Activated naive CD4-positive, alpha-beta T cell treated with anti-CD3 and anti-CD28 coated beads for 36 hours (primary cell): ENCODE measurements at places on chromosomes 4 and X.
A peak's percentile ranks its signal among the peaks of the same experiment; 100 is the strongest.

DNA sequence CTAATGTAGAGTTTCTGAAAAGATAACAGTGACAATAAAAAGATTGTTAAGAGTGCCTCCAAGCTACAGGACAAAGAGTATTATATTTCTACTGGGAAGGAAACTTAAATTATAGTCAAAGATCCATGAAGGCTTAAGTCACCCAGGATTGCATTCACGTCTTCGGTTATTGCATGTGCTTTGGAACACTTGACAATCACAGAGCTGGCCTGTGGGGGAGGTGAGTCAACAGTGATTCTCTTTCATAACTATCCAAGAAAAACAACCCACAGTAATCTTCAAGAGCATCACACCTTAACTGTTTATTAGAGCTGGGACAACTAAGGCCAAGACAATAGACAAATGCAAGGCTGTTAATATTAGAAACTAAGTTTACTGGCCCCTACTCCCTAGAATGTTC is 40.3 kb downstream of the PDGFC start:
- no peak for DNase-seq

DNA sequence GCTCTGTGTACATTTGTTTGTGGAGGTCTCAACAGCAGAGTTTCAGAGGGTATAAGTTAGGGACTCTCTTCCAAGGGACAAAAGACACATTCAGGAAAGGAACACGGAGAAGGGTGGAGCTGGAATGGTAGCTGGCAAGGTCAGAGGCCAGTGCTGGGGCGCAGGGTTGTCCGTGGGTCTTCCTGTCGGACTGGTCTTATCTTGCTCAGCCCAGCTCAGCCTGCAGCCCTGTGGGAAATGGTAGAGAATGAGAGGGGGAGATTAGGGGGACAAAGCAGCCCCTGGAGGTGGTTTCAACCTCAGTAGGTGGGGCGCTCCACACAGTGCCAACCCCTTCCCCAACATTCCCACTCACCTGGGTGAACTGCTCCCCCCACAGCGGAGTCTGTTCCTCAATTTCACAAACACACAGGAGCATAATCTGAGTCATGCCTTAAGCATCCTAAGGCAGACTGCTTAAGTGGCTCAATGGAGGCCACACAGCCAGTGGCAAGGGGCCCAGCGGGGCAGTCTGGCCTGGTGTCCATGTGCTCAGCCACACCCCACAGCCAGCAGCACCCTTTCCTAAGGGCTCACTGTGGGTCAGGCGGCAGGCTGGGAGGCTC is 6.9 kb upstream of the HDAC6 start:
- no peak for DNase-seq

GRCh38 chr4:10172278-10172921 is 55.8 kb upstream of the WDR1 start:
- DNase-seq = no peak

- no peak for DNase-seq
These were observed 75.0 kb downstream of the FAT4 start for GRCh38 chr4:125389713-125390112.

GRCh38 chrX:129980001-129980401 is 2.4 kb upstream of the BCORL1 start:
- peak; percentile 43 for DNase-seq

GRCh38 chrX:20361890-20362262 is 95.2 kb upstream of the RPS6KA3 start:
- DNase-seq = no peak

DNA sequence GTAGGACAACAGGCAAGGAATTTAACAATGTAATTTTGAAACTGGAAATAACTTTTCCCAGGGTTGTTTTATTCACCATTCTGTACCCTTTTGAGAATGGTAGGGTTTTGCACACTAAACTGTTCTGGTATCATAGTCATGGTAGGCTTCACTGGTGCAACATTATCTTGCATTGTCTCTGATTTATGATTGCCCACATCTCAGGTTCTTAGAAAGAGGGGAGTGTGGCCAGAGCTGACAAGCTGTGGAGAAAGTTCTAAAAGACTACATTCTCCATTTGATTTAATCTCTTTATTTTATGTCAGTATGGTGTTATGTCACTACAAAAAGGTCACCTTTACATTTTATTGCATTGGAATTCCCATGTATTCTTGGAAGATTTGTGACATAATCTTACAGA is 447.3 kb downstream of the GRIA2 start:
- no peak for DNase-seq

DNA sequence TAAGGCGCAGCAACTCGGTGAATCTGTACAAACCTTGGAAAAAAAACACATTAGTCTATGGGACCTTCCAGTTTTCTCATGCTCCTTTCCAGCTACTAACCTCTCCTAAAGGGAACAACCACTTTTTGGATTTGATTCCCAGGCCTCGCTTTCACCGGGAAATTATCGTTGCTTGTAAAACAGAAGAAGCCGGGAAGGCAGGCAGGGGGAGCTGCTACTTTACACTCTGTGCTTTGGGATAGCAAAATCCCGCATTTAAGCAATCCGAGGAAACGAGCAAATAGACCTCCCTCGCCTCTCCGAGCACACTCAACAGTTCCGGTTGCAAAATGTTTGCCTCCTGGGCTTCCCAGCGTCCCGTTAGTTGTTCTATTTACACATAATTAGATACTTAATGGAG is 1.2 kb downstream of the CD38 start:
- DNase-seq = peak; percentile 23

GRCh38 chr4:15402146-15402545 is 25.7 kb upstream of the C1QTNF7 start:
- no peak for DNase-seq

GRCh38 chr4:186839122-186840037 is 115.7 kb upstream of the FAT1 start:
- no peak for DNase-seq

GRCh38 chrX:38943120-38943519 is 141.9 kb downstream of the MID1IP1 start:
- DNase-seq = no peak

GRCh38 chr4:73213916-73214653 is 44.5 kb downstream of the ANKRD17 start:
- DNase-seq = no peak

DNA sequence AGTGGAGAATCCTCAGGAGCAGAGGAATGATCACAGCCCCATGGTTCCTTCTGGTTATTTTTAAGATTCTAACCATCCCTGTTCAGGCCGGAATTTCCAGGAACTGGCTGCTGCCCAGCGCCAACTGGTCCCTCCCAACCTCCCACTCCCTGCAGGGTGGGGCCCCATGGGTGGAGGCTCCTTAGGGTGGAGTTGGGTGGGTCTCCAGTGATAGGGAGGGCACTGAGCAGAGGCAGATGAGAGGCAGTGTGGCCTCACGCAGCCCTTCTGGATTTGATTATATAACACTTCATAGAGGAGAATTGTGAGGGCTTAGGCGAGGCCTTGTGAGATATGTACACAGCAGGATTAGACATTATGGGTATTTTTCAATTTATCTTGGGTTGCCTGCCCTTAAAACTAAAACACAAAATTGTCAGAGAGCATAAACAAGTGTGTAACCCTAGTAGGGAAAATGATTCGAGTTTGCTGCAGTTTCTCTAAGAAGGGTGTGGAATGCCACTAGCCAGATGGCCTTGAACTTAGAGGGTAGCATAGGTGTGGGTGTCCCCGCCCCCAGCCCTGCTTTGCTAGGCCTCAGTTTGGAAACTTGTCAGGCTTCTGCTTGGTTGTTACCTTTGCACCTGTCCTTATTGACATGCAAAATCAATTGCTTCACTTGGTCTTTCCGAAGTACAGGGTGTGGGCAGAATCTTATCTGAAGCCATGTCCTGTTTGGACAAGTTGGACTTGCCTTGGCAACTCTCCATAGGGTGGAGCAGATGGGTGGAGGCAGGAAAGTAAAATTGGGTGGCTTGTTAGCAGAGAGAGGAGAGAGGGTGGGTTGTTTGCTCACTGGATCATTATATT is 9.4 kb downstream of the KLF3 start:
- no peak for DNase-seq

GRCh38 chr4:24973404-24973746 is 57.4 kb downstream of the LGI2 start:
- no peak for DNase-seq

GRCh38 chr4:10416441-10416840 is 40.8 kb downstream of the ZNF518B start:
- DNase-seq = peak; percentile 17

GRCh38 chr4:5955201-5955821 is 62.4 kb upstream of the CRMP1 start:
- DNase-seq = no peak

DNA sequence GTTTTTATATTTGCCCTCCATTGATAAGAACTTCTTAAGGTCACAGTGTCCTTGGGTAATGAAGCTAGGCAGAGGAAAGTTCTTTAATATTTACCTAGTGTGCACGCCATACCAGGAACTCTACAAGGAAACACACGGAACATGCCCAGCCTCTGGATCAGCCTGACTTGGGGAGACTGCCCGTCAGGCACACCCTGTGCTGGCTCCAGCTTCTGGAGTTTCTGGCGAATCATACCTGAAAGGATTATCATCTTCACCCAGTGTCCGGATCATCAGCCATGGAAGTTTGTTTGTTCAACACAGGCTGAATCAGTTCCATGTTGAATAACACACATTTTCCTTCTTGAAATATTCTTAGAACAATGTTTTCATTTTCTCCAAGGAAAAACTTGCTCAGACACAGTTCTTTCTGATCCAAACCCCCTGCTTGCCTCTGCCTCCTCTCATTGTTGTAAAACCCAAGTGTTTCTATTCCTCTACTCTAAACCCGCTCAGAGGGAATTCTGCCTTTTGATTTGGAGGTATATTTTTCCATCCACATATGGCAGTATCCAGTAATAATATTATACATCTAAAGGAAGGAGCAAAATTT is 176.7 kb downstream of the SHROOM3 start:
- DNase-seq = no peak

- peak; percentile 77 for DNase-seq
These were observed 64.1 kb downstream of the ALPK1 start for GRCh38 chr4:112361181-112361791.

- no peak for DNase-seq
These were observed 192.8 kb downstream of the SLC7A11 start for GRCh38 chr4:138049355-138049754.

GRCh38 chr4:33625748-33626147 is 2618.6 kb downstream of the ARAP2 start:
- DNase-seq = no peak

- no peak for DNase-seq
These were observed 76.7 kb downstream of the SH3BGRL start for GRCh38 chrX:81278616-81279015.

GRCh38 chr4:134202166-134202956 is 772 bp upstream of the PABPC4L start:
- no peak for DNase-seq

- peak; percentile 23 for DNase-seq
These were observed 607 bp upstream of the DKC1 start for GRCh38 chrX:154761977-154762536.

DNA sequence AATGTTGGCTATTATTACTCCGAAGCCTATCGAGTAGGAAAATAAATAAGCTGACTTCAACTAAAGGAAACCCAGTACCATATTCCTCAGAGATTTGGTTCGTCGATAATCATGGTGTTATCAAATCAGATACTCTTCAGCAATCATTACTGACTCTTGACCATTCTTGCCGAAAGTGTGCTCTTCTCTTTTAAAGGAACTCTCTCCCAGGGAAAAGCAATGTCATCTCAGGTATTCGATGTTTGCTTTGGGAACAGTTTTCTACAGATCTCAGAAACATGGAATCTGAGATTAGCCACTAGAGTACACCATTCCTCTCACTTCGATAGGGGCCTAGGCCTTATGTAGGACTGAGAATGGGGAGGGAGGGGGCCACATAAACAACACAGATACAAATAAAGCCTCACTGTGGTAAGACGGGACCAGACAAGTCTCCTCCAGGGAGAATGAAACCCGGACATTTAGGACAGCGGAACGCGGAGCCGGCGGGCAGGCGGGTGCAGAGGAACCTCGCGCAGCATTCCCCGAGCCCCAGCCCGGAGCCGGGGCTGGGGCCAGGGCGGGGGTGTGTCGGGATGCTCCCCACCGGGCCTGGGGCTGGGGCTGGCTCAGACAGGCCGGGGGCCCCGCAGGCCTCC is 581 bp downstream of the DNAJB14 start:
- no peak for DNase-seq
